Urinary bladder (tissue), 4 donors: ENCODE measurements at places on chromosomes 5 and 9. TPM values are rescaled to one million over a fixed set of nuclear protein-coding genes. Genes with fewer than 3 reads are reported as not detected.

- no peak for DNase-seq
Observed at GRCh38 chr5:124692324-124692723, 54.1 kb downstream of the ZNF608 start.

DNA sequence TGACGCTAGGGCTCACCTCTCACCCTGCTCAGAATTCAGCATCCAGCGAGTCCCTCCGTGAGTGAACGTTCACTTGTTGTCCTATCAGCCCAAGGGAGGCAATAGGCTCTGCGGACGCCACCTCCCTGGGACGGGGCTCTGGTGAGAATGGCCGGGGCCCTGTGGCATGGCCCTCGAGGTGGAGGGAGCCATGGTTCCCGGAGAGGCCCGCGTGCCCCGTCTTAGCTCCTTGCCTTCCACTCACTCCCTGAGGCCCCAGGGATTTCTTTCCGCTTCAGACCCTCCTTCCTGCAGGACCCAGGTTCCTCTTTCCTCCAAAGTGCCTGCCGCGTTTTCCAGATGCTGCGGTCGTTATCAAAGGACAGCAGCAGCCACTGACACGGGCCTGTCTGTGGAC is 21.5 kb downstream of the EXOC3 start:
- no peak for DNase-seq

The SHOC1 gene
- polyA plus RNA-seq = 0.05 TPM

DNA sequence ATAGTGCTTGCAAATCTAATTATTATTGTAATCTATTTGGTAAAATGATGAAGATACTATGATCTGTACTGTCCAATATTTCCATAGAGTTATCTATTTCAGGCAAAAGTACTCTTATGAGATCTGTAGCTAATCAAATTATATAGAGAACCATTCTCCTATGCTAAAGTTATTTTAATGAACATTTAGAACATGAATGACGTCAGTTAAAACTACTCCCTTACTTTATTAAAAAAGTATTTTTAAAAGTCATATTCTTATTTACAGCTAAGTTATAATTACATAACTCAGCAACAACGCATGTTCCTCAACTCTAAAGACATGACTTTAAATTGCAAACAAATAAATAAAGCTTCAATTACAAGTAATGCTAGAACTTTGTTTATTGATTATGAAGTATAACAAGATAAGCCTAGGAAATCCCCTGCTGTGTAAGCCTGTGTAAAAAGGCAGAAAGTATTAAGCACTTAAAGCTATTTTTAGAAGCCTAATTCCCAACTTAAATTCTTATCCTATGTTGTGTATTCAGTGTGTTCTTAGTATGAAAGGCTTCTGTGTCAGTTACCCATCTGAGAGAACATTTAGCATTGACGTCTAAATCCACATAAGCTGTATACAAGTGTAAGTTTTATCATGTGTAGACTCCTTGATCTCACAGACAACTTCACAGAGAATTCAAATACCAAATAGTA is 285.7 kb downstream of the HCN1 start:
- no peak for DNase-seq

The GABRA6 gene
- polyA plus RNA-seq = not detected

The SLC25A48 gene
- 0.04 TPM for polyA plus RNA-seq

DNA sequence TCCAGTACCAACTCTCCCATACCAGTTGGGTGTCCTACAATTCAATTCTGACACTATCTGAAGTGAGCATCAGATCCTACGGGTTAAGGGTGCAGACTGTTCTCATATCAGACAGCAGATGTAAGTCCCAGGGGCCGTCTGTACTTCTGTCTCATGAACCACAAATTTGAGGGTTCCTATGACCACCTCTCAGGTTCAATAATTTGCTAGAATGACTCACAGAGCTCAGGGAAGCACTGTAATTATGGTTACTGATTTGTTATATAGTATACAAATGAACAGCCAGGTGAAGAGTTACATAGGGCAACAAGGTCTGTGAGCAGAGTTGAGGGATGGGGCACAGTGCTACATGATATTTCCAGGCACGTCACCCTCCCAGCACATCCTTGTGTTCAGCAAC is 499.1 kb downstream of the DMAC1 start:
- no peak for DNase-seq

DNA sequence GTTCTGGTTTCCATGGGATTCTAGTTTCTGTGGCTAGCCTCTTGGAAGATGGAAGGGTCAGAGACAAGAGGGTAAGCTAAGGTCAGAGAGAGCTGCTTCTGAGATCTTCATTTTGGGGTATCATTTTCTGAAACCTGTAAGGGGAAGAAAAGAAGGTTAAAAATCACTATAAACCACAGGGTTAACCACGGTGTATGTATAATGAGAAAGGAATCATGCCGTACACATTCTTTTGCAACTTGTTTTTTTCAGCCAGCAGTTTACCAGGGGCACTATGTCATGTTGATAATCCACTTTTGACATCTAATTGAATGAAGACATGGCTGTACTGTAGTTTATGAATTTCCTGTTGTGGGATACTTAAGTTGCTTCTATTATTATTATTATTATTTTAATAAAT is 164.4 kb downstream of the FOCAD start:
- no peak for DNase-seq

The NXNL2 gene
- 0.85 TPM for polyA plus RNA-seq

DNA sequence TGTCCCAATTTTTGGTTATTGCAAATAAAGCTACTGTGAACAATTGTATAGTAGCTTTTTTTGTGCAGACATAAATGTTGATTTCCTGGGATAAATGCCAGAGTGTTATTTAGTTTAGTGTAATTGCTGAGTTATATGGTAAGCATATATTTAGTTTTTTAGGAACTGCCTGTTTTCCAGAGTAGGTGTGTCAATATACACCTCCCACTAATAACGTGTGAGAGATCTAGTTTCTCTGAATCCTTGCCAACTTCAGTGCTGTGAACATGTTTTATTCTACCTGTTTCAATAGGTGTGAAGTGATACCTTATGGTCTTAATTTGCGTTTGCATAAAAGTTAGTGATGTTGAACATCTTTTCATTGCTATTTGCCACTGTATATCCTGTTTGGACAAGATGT is 9.1 kb upstream of the OR2S2 start:
- no peak for DNase-seq

The DMGDH gene
- polyA plus RNA-seq = 1.4 TPM

The IL5 gene
- polyA plus RNA-seq = not detected

The ARHGAP26 gene
- polyA plus RNA-seq = 5.7 TPM

DNA sequence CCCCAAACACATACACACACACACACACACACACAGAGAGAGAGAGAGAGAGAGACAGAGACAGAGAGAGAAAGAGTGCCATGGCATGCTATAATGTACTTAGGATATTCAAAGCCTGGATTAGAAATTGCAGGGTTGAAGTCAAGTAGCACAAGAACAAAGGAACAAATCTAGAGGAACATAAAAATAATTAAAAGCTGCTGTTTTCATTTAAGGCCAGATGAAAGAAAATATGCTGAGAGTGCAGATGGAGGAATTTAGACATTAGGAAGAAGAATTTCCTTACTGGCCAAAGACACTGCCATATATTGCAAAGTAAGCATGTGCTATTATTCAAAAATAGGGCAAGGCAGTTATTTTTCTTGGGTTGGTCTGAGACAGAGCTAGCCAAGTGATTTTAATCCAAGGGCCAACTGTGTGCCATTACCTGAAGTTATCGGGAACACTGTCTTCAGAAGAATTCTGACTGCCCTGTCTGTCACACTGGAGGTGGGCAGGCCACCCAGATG is 31.7 kb downstream of the HSD17B3 start:
- DNase-seq = no peak

GRCh38 chr5:18195910-18196309 is 561.6 kb downstream of the TAF11L14 start:
- no peak for DNase-seq

The OR1Q1 gene
- not detected for polyA plus RNA-seq

GRCh38 chr9:133606708-133607025 is 2.5 kb downstream of the FAM163B start:
- no peak for DNase-seq

The ENTREP1 gene
- polyA plus RNA-seq = 7.2 TPM

- DNase-seq = no peak
Observed at GRCh38 chr5:113264046-113264445, 170.7 kb downstream of the TSSK1B start.

GRCh38 chr5:1285883-1286291 is 9.0 kb downstream of the TERT start:
- DNase-seq = no peak

The PRSS3 gene
- 1.9 TPM for polyA plus RNA-seq

DNA sequence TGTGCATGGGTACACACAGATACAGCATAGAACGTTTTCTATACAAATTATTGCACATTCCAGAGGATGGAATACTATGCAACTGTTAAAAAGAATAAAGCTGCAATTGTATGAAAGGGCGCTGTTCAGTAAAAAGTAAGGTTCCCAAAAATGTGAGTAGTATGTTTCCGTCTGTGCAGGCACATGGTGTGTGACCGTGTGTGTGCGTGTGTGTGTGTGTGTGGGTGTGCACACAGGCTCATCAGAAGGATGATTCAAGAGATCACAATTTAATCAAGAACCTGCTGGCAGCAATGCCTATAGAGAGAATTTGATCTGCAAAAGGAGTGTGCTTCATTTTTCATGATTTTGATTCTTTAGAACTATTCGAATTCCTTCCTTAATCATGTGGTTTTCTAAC is 76.3 kb downstream of the SEMA4D start:
- no peak for DNase-seq

DNA sequence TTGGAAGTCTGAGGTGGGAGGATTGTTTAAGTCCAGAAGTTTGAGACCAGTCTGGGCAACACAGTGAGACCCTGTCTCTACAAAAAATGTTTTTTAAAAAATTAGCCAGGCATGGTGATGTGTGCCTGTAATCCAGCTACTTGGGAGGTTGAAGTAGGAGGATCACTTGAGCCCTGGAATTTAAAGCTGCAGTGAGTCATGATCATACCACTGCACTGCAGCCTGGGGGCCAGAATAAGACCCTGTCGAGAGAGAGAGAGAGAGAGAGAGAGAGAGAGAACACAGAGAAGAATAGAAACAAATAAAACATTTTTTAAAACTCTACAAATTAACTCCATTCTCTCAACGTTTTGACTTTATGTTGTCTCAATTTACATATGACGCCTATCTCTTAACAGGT is 111.8 kb downstream of the BARX1 start:
- DNase-seq = no peak
